ENCODE measurements at places on chromosomes 2 and 18. TPM values are rescaled to one million over a fixed set of nuclear protein-coding genes. Genes with fewer than 3 reads are reported as not detected.

The TMEM247 gene
- total RNA-seq = not detected

The ALPP gene
- total RNA-seq = not detected

The GPR35 gene
- total RNA-seq = 1.0 TPM

The LYG2 gene
- total RNA-seq = not detected

The TCF23 gene
- total RNA-seq = 0.52 TPM

The CCDC85A gene
- 4.7 TPM for total RNA-seq

The REEP1 gene
- total RNA-seq = 24.0 TPM

The SNRNP27 gene
- total RNA-seq = 31.8 TPM

The ADD2 gene
- total RNA-seq = 2.6 TPM

The RGPD8 gene
- total RNA-seq = 18.3 TPM

The ELAC1 gene
- 6.3 TPM for total RNA-seq

The CDH19 gene
- 3.1 TPM for total RNA-seq

The CD8B2 gene
- under 0.01 TPM for total RNA-seq

The AGBL5 gene
- 6.8 TPM for total RNA-seq
